ENCODE measurements at places on chromosomes 16 and 17. TPM values are rescaled to one million over a fixed set of nuclear protein-coding genes. Genes with fewer than 3 reads are reported as not detected.

The TBC1D3D gene
- not detected for total RNA-seq

The SMURF2 gene
- 48.3 TPM for total RNA-seq

The CCL2 gene
- total RNA-seq: 4.7 TPM

DNA sequence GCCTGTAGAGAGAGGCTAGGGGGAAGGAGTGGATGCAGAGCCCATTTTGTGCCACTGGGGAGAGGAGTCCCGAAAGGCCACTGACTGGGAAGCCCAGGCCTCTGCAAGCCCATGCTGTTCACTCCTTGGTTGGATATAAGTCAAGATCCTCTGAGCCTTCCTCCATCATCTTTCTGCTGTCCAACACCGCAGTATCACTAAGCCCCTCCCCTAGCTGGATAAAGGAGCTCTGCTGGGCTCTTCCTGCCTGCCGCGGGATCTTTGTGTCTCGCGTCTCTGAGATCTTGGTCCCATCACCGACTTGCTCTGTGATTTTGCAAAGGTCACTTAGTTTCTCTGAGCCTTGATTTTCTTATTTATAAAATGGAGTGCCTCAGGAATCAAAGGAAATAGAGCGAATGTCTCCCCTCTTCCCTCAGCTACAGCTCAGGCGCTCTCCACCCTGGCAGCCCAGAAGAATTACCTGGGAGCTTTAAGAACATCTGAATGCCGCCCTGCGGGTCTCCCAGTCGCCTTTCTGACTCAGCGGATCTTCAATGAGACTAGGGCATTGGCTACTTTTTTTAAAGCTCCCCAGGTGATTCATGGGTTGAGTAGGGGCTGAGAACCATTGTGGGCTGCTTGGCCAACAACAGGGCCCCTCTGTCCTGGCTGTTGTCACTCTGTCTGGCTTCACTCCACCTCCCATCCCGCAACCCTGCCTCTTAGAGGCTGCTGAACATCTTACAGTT lies 25.2 kb upstream of the TMEM220 start:
- DNase-seq: no peak

DNA sequence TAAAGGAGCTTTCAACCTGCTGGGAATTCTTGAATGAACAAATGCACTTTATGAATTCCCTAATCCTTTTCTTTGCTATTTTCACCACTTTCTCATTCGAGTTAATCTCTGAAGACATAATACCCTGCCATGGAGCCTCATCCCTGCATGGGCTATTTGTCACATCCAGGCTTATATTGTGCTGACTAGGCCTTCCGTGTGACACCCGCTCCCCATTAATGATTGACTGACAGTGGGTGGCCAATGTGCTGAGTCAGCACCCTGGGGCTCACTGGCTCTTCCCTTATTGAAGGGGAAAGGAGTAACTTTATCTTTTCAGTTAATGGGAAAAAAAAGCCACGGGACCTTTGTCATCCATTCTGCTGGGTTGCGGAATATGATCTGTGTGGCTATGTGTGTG lies 1024.8 kb upstream of the EEF2KMT start:
- no peak for DNase-seq

DNA sequence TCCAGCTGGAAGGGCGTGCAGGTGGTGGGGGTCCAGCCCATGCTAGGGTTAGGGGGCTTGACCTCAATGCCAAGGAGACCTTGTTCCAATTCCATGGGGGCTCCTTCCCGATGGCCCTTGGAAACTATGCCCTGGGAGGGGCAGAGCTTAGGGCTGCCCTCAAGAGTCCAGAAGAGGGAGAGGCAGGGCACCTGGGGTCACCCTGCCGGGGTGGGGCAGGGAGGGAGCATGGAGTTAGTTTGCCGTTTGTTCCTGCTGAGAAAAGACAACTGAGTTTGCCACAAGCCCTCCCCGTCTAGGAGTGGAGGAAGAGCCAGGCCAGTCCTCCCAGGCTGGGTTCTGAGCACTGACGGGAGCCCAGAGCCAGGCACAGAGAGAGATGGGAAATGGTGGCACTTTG lies 21.4 kb downstream of the MMP15 start:
- no peak for DNase-seq

- DNase-seq: no peak
These were observed 215.7 kb upstream of the FOXF1 start for GRCh38 chr16:86294535-86295196.

All from epithelial cell of proximal tubule (primary cell).